Type B pancreatic cell (in vitro differentiated cells): ENCODE measurements at places on chromosomes 2 and 18.

- H3K27ac ChIP-seq: peak overlapping the region; percentile 39
- no peak overlapping the region for H3K4me3 ChIP-seq
- peaks cover 4% of the 10 kb centered on the region for H3K27me3 ChIP-seq
- no peak for DNase-seq
- H3K4me1 ChIP-seq: peaks cover 58% of the 10 kb centered on the region
Observed at GRCh38 chr2:119425620-119426395, 5.8 kb upstream of the TMEM37 start.

DNA sequence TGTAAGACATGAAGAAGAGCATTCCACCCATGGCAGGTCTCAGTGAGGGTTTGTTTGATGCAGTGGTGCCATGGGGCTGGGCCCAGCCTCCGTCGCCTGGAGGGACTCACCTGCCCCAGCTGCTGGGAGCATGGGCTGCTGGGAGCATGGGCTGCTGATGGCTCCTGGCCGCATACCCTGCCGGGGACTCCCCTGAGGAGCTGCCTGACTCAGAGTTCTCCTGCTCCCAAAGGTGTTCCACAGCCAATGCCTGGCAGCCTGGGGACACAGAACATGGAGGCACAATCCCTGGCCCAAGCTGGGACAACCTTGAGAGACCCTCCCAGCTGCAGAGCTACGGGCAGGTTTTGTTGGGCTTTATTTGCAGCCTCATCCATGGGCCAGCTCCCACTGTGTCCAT, 108.4 kb downstream of the COPS8 start:
- H3K27me3 ChIP-seq: no peaks in the 10 kb centered on the region
- no peaks in the 10 kb centered on the region for H3K36me3 ChIP-seq
- H3K4me1 ChIP-seq: peaks cover 43% of the 10 kb centered on the region
- no peak for DNase-seq

DNA sequence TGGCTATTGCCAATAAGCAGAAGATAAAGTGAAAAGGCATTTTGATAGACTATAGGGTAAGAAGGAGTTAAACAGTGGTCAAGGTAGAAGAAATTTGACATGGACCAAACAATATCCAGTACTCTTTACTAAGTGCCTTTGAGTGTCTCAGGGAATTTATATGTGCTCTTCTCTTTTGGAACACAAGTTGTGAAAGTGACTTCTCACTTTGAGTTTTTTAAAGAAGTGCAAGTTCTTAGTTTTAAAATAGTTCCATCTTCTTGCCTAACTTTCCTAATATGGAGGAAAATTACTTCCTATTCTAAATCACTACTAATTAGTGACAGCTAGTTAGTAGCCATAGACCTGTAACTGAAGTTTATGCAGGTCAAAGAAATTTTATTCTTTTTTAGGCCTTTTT, 63.4 kb downstream of the AFTPH start:
- H3K27ac ChIP-seq: no peak overlapping the region
- DNase-seq: no peak
- H3K4me3 ChIP-seq: no peak overlapping the region
- peaks cover 8% of the 10 kb centered on the region for H3K36me3 ChIP-seq
- no peaks in the 10 kb centered on the region for H3K4me1 ChIP-seq

DNA sequence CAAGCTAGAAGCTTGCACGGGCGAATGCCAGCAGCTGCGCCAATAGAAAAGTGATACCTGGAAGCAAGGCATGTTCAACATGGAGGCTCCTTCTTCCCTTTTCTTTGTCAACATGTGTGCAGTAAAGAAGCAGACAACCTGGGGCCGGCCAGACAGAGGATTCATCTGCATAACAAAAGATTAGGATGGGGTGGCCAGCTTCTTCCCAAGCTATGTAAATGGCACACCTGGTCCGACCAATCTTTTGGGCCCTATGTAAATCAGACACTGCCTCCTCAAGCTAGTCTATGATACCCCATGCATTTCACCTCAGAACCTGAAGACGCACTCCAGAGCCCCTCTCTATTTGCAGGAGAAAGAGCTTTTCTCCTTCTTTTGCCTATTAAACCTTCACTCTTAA, 66.4 kb upstream of the TGFA start:
- no peaks in the 10 kb centered on the region for H3K36me3 ChIP-seq
- no peak overlapping the region for H3K27ac ChIP-seq
- H3K27me3 ChIP-seq: peaks cover 42% of the 10 kb centered on the region
- DNase-seq: no peak
- H3K4me3 ChIP-seq: no peak overlapping the region
- no peaks in the 10 kb centered on the region for H3K4me1 ChIP-seq

DNA sequence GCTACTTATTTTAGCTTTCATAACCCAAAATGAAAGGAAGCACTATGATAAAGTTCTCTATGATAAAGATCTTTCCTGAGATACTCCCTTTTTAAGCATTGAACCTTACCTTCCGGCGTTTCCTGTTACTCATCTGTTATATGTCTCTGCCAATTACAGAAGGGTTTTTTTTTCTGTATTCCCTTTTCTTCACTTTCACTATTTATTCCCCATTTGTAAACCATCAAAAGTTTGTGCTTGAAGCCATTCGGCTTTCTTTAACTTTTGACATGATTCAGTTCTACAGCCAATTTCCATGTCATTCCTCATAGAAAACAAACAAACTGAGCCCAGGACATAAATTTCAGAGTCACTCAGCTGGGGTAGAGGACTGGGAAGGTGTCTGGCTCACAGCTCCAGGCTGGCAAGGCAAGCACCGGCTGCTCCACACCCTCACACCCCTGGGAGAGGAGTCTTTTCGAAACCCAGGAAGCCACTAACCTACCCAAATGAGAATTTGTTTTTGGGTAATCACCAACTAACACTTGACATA, 429.4 kb upstream of the TRIB2 start:
- peak overlapping the region; percentile 21 for H3K27ac ChIP-seq
- peaks cover 19% of the 10 kb centered on the region for H3K4me1 ChIP-seq
- H3K4me3 ChIP-seq: peak overlapping the region; percentile 8
- DNase-seq: no peak
- H3K36me3 ChIP-seq: no peaks in the 10 kb centered on the region

GRCh38 chr2:170362313-170362870, 184.4 kb downstream of the MYO3B start:
- peaks cover 70% of the 10 kb centered on the region for H3K27me3 ChIP-seq
- no peak overlapping the region for H3K4me3 ChIP-seq
- H3K36me3 ChIP-seq: no peaks in the 10 kb centered on the region
- H3K4me1 ChIP-seq: peaks cover 8% of the 10 kb centered on the region
- no peak for DNase-seq

DNA sequence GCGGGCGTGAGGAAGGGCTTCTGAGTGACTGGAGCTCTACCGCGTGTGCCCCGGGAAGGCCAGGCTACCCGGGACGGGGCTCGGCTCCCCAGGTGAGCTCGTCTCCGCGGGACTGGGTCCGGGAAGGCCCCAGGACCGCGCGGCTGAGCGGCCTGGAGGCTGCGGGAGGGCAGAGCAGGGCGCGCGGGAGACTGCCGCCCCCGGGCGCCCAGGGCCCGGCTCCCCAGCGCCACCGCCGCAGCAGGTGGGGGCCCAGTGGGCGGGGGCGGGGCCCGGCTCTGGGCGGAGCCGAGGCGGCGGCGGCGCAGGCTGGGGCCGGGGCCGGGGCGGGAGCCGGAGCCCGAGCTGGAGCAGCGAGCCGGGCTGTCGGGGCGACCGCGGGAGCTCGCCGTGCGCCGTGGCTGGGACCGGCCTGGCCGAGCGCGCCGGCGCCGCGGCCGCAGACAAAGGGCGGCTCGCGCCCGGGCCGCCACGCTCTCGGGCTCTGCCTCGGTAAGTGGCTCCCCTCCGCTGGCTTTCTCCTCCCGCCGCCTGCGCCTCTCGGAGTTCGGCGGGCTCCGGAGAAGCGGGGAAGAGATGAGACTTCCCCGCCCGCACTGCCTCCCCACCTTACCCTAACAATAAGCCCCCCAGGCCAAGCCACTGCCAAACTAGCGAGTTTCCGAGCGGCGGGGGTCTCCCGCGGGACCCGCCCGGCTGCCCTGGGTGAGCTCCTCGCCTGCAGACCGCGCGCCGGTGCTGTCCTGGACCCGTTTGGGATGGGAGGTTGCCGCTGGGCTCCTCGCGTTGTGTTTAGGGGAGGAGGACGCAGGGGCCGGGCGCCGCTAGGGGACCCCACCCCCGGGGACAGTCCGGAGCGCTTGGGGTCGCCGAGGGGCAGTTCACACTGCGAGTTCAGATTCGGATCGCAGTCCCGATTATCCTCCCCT, at the start of gene MAPK4:
Gene MAPK4, plus strand, starts transcription at position 336 of the 929 bp plus-strand sequence. CDS start 103,872 bp downstream, outside the sequence.
- H3K4me1 ChIP-seq: peaks cover 17% of the 10 kb centered on the region
- peak within 1 kb of the TSS; percentile 86 for H3K4me3 ChIP-seq
- H3K27ac ChIP-seq: peak within 1 kb of the TSS; percentile 2
- peak; percentile 73 for DNase-seq
- H3K36me3 ChIP-seq: no peaks in the 10 kb centered on the region

- H3K27ac ChIP-seq: peak overlapping the region; percentile 92
- H3K4me3 ChIP-seq: peak overlapping the region; percentile 94
- no peaks in the 10 kb centered on the region for H3K4me1 ChIP-seq
- H3K27me3 ChIP-seq: peaks cover 21% of the 10 kb centered on the region
Observed at GRCh38 chr18:79070486-79070885, 1.3 kb downstream of the ATP9B start.

DNA sequence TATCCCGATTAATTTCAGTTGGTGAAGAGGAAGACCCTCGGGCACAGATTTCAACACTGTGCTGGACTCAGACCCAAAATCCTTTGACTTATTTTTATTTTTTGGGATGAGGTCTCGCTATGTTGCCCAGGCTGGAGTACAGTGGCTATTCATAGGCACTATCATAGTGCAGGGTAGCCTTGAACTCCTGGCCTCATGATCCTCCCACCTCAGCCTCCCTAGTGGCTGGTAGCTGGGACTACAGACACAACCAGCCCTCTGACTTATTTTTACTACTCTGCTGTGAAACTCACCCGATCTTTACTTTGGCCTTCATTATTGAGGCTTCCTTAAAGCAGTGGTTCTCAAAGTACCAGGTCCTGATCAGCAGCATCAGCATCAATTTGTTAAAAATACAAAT, 18.2 kb upstream of the ADAM17 start:
- no peak overlapping the region for H3K4me3 ChIP-seq
- no peak overlapping the region for H3K27ac ChIP-seq
- no peaks in the 10 kb centered on the region for H3K27me3 ChIP-seq
- peaks cover 4% of the 10 kb centered on the region for H3K4me1 ChIP-seq
